ENCODE measurements at places on chromosomes 1 and 21.
A peak's percentile ranks its signal among the peaks of the same experiment; 100 is the strongest.

DNA sequence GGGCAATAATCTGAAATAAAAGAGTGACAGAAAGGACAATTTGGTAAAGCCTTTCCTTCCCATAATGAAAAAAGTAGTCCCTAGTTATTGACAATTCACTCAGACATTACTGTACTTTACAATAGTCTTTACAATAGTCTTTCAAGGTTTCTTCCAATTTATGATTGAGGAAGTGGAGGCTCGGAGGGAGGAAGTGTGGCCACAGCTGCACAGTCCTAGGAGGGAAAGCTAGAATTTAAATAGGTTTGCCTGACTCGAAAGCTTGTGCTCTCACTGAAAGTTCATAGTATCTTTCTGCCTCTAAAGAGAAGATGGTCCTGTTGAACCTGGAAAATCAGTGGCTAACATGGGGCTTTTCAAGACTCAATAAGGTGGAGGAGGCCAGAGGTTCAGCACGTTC, 203.2 kb downstream of the SDCCAG8 start:
- no peak for DNase-seq

- DNase-seq = no peak
Observed at GRCh38 chr1:99600782-99601181, 45.1 kb upstream of the PALMD start.

DNA sequence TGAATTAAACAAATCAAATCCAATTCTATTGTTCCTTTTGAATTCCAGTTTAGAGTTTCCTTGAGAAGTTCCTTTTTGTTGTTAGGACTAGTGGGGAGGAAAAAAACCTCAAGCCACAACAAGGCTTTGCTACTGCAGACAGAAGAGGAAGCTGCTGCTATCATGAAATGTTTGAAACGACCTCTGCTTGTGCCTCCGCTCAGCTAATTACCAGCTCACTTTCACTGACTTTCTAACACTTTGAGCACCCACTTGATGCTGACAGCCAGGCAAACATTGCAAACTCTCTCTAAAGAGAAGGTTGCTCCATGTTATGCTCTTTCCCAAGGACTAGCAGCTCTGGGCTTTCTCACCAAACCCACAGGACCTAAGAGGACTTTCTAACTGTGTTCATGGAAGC, 203.9 kb upstream of the PROX1 start:
- DNase-seq = no peak

- no peak for DNase-seq
Observed at GRCh38 chr1:23039308-23039826, 20.1 kb downstream of the KDM1A start.

- DNase-seq = no peak
Observed at GRCh38 chr1:56965916-56966697, at the start of gene C8B. TSS of gene C8B (minus strand) at chr1:56966015. CDS start at chr1:56965948, 67 bp downstream.

DNA sequence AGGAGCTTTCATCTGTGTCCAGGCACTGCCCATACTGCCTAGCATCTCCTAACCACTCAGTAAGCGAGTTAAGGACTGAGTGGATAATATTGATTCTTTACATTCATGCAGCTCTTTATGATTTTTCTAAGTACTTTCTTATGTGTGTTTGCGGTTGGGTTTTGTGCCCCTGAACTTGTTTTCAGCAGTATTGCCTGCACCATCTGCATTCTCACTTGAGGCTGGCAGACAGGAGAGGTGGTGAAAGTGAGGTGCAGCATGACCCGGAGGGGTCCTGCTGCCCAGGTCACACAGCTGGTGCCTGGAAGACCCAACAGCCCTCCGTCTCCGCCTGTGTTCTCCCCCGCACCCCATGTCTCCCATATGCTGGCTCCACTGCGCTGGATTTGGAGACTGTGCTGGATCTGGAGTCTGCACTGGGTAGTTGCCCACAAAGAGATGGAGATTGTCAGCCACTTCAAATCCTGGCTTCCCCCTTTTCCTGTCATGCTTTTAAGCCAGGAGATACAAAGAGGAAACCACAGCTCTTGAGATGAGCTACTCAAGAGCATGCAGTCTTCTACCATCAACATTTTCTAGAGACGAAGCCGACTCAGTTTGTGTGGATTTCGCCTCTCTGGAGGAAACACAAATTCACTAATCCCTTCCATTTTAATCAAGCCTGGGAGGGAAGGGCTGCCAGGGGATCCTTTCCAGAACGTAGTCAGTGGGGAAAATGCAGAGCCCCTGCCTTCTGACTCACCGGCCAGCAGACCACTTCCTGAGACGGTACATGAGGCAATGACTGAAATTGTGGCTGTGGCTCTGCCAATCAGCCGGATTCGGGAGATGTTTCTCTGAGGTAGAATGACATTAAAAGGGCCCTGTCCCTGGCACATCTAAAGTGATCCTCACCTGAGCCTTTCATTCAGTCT, 71.7 kb upstream of the ANGPTL1 start:
- DNase-seq = no peak

GRCh38 chr1:181936768-181937581, 124.5 kb downstream of the ZNF648 start:
- DNase-seq = peak; percentile 40

DNA sequence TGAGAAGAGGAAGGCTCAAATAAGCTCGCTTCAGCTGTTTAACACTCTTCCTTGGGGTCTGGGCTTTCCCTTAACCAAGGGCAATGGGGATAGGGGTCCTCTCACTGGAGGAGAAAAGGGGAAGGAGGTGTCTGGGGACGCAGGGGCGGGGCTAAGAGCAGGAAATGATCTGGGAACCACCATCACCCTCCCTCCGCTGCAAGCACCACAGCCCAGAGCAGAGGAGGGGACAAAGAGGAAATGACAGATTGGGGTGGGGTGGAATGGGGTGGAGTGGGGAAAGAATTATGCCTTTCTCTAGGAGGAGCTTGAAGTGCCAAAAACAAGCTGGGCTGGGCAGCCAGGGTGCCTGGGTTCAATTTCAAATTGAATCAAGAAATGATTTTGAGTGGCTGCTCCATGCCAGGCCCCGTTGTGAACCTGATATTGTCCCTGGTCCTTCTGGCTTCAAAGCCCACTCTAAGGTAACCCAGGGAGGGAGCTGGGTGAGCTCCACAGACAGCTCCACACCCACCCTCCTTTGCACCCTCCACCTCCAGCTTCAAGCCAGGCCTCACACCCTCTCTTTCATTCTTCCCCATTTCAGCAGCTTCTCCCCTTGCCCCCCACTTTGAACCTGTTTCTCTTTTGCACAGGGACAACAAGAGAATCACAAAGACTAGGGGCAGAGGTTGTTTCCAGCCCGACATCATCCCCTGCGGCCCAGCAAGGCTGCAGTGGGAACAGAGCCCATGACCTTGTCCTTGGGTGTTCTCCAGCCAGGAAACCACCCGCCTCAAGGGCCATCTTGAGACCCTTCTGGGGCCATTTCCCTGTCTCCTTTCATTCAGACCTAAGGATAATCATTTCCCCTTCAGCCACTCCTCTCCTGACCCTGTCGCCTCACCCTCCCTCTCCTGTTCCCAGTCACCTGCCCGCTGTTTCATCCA, 1.1 kb downstream of the ARHGAP30 start:
- DNase-seq = no peak

DNA sequence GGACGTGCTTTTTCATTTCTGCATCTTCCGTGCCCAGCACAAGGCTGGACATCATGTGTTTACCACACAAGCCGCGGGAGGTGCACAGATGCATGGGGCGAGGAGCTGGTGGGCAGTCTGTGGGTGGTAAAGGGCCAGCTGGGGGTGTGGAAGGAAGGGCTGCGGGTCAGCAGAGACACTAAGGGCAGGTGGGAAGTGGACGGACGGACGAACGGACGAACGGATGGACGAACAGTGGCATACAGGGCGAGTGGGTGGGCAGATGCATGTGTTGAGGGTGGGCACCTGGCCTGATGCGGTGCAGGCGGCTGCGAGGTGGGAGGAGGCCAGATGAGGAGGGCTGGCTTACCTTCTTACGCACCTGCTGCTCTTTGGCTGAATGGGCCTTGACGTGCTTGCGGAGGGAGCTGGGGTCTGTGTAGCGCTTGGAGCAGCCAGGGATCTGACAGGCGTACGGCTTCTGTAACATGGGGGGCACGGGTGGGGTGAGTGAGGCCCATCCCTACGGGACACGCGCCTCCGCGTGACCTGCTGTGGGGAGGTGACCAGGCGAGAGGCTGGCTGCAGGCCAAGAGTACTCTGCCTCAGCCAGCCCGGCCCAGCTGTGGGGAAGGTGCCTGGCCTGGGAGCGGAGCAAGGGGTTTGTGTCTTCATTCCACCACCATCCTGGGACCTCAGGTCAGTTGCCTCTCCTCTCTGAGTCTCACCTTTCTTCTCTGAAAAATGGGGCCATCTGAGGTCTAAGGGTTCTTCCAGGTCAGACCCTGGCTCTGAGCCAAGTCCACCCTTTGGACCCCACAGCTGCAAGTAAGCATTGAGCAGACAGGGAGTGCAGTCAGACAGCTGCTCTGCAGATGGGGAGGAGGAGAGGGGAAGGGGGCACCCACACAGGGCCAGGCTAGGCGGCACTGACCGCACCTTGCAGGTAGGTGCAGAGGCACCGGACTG, 65.5 kb downstream of the DMRTB1 start:
- DNase-seq = peak; percentile 62

DNA sequence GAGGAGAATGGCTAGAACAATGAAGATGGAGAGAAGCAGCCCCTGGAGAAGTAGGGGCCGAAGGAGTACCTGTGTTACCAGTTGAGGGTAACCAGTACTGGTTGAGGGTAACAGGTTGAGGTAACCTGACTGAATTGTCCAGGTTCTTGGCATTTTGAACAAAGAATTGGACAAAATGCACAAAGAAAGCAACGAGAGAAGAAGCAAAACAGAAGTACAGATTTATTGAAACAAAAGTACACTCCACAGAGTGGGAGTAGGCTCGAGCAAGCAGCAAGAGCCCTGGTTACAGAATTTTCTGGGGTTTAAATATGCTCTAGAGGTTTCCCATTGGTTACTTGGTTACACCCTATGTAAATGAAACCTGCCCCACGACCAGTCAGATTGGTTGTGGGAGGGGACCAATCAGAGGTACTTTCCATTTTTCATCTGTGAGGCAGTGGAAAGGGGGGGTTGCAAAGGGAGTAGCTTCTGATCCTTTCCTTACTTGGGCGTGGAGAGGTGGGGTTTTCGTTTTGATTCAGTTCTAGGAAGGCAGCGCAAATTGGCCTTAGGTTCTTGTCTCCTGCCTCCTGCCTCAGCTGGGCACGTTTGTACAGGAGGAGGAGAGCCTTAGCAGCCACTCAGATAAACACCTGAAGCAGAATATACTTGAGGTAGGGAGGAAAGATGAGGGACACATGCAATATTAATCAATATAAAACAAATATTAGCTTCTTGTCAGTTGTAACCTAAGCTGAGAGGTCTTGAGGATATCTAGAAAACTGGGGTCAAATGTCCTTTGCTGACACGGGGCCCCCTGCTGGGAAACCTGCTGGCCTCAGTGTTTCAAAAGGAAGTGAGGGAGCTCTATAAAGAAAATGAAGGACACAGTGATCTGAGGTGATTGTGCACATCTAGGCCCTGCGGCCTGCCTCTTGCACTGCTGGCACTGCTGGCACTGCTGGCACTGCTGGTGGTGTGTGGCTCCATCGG, 14.3 kb upstream of the LSM10 start:
- DNase-seq = no peak

DNA sequence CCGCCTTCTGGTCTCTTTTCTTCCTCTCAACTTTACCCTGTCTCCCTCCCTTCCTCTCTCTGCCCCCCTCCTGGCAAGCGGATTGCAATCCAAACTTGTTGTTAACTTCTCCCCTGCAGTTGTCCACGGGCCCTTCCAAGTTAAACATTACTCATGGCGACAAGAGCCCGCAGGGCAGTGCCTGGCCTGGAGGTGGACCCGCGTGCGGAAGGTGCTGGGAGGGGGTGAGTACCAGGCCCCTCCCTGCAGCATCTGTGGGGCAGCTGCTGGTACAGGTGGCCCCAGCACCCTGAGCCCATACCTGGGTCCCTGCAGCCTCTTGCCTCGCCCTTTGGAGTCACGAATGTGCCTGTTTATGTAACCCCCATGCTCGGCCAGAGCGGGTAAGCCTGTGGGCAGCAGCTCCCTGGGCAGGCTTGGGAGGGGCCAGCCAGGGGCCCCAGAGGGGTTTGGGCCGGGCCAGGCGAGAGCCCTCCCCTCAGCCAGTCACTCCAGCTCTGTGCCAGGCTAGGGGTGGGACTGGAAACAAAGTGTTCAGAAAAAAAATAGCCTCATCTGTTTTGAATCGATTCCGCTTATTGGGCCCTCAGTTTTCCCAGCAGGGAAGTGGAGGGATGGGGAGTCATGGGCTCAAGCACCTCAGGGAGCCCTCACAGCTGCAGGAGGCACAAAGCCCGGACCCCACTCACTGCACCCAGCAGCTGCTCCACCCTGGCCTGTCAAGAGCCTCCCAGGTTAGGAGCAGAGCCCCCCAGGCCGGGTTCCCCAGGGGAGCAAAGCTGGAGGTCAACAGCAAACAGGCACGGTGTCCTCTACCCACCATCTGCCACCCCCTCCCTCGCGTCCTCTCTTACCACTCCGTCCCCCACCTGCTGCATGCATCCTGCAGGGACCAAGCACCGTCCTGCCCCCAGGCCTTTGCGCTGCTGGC, 14.0 kb upstream of the FAAP20 start:
- peak; percentile 79 for DNase-seq

DNA sequence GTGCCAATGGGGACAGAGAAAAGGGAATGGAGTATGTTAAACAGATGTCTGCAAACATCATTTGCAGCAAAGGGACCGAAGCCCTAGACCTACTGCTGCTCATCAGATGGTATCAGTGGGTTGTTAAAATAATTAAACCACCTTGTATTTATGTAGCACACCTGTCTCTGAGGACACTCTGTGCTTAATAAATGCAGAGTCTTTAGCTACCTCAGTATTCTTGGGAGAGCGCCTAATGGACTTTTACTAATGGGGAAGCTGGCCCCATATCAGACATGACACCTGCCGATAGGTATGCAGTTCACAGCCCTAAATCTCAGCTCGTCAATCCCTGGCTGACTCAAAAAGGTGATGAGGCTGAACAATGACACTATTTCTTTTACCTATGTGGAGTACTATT, 54.4 kb downstream of the SYT6 start:
- DNase-seq = no peak

GRCh38 chr1:21587602-21587953, 78.4 kb downstream of the ALPL start:
- DNase-seq = no peak

- DNase-seq = no peak
Observed at GRCh38 chr1:235976490-235976889, 88.4 kb downstream of the NID1 start.

GRCh38 chr1:220124542-220124941, 30.6 kb downstream of the IARS2 start:
- no peak for DNase-seq

DNA sequence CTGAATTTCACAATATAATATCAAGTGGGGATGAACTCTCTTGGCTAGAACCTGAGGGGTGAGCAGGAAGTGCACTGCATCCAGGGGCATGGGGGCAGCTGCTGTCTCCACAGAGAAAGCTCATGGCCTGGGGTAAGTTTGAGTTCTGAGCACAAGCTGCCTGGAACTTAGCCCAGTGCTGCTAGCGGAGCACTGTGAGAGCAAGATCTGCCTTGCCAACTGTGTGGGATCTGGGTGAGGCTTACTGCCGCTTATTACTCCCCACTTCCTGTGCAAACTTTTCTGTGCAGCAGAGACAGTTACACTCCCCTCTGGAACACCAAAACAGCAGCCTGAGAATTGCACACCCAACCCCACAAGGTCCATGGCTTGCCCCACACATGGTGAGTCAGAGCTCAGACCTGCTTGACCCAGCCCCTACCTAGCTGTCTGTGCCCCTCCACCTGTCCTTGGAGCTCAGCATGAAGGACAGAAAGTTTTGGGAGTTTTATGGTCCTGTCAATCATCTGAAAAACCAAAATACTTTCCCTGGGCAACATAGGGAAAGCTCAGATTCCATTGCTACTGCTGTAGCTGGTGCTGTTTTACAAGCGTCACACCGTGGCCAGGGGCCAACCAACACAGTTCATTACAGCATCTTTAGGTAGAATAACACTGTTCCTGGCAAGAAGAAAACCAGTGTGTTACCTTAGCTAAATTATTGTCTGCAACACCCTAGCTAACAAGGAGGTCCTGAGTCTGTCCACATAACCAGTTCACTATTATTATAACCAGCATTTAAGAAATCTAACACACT, 762.1 kb upstream of the NEGR1 start:
- no peak for DNase-seq
